ENCODE measurements at places on chromosomes 7 and 10.

- no peak for DNase-seq
Observed at GRCh38 chr10:3057946-3058345, 9.4 kb upstream of the PFKP start.

- DNase-seq, result no peak
Observed at GRCh38 chr7:5550831-5551230, 127.2 kb upstream of the TNRC18 start.

GRCh38 chr7:125256446-125256845 lies 326.8 kb upstream of the POT1 start:
- DNase-seq, result no peak

- no peak for DNase-seq
Observed at GRCh38 chr10:98403812-98404504, 11.0 kb downstream of the PYROXD2 start.

- no peak for DNase-seq
Observed at GRCh38 chr7:121244120-121244870, 84.5 kb upstream of the WNT16 start.

DNA sequence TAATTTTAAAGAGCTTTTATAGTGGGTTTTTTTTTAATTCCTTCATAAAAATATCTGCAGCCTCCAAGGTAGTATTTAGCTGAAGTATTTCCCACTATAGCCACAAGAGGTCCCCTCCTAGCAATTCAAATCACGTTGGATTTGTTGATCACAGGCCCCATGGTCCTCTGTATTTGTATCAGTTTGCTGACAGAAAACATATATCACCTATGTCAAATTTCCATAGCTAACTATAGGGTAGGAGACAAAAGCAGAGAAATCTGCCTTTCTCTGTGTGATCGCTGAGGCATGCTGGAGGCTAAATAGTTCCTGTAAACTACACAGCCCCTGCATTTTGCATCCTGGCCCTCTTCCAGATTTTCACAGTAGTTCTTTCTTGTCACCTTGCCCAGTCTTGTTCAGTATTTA lies 1.7 kb upstream of the CTNNA3 start:
- DNase-seq, result no peak

DNA sequence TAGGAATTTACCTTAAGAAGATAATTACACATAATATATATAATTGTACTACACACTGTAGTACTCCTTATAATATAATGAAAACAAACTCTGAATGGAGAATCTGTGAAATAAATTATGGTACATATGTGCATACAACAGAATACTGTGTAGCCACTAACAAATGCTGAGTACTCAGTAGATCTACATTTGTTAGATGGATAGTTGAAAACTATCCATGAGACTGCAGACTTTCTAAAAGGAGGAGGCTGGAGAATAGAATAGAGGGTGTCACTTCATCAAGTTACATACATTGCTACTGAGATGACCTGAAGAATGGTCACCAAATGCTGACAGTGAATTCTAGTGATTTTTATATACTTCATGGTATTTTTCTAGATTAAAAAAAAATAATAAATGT lies 68.7 kb upstream of the OGDHL start:
- DNase-seq, result no peak

DNA sequence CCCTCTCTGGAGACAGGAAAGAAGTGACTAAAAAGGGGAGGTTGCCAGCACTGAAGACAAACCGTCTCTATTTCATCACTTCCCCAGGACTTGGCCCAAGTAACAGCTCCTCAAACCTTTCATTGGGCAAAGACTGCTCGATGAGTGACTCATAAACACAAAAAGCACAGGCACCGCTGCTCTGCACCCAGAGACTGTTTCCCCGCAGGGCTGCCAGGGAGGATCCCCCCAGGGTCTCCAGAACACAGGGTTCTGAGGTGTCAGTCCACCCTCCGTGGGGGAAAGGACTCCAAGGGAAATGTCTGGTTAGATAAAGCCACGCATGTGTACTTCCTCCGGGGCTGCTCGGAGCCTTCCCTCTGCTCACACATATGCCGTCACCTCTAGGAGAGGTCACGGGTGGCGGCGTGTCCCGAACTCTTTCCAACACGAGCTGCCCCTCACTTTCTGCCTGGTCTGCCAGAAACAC lies 59.9 kb downstream of the INSIG1 start:
- no peak for DNase-seq

DNA sequence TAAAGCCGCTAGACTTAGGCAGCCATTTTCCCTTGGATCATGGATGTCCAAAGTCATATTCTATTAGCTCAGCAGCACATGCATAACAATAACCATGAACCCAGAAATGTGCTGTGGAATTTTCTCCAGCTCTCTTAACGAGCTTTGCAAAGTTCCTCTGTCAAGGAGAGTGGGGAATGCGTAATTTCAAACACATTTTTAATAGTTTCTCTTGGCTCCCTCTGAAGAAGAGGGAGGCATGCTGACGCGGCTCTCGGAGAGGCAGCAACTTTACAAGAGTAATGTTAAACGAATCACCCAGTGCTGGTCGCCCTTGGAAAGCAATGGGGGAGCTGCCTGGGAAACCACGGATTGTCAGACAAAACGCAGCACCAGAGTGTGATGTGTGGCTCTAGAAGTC lies 114.8 kb downstream of the RAB18 start:
- DNase-seq, result no peak

- DNase-seq, result no peak
Observed at GRCh38 chr10:117271427-117271826, 30.5 kb downstream of the SLC18A2 start.

DNA sequence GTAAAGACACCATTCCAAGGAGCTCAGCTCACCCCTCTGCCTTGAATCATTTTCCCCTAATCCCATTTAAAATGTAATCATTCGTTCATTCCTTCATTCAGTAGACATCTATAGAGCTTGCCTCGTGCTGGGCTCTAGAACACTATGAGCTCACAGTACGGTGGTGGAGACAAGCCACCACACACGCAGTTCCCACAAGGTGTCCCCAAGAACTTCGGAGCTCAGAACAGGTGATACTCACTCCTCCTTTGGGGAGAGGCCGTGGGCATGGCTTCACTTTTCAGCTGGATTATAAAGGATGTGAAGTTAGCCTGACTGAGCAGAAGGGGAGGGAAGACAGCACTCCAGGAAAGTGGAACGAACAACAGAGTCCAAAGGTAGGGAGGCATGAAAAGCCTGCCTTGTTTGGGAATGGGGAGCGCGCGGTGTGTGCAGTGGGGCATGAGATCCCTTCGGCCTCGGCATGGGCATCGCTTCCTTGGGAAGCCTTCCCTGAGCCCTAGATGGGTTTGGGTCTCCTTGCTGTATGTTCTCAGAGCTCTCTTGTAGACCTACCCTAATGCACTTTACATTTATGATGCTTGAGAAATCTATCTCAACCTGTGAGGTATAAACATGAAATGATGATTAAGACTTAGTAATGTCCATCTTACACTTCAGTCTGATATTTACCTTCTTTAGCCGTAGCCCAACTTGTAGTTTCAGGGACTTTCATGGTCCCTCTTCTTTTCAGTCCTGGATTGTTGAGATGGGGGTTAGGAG lies 809 bp upstream of the OGA start:
- no peak for DNase-seq

DNA sequence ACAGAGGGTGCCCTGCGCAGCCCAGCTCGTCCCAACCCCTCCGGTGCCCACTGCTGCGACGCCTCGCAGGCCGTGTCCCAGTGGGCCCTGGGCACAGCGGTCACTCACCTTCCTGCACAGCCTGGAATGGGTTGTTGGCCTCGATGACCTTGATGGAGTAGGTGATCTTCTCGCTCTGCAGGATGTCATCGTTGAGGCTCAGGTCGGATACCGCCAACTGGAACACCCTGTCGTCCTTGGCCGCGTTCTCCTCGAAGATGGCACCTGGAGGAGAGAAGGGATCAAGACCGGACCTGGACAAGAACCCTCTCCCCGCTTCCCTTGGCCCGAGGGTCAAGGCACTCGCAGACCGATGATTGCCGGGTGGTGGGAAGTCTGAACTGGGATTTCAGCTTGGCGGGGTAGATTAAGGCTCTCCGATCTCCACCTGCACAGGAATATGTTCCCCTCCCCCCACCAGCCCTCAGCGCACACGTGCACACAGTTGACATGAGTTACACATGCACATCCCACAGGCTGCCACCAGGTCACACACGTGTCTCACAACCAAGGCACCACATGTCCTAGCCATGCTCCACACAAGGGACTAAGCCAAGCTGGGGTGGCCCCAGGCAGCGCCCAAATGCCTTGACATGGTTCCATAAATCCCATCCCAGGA lies 2.6 kb downstream of the GRID1 start:
- no peak for DNase-seq

GRCh38 chr7:131329176-131329570 lies 1.5 kb downstream of the MKLN1 start:
- DNase-seq, result no peak

- DNase-seq, result no peak
Observed at GRCh38 chr10:50397312-50398140, 146.2 kb upstream of the ASAH2 start.

- DNase-seq, result no peak
Observed at GRCh38 chr7:151065516-151065915, 6.1 kb downstream of the SLC4A2 start.

DNA sequence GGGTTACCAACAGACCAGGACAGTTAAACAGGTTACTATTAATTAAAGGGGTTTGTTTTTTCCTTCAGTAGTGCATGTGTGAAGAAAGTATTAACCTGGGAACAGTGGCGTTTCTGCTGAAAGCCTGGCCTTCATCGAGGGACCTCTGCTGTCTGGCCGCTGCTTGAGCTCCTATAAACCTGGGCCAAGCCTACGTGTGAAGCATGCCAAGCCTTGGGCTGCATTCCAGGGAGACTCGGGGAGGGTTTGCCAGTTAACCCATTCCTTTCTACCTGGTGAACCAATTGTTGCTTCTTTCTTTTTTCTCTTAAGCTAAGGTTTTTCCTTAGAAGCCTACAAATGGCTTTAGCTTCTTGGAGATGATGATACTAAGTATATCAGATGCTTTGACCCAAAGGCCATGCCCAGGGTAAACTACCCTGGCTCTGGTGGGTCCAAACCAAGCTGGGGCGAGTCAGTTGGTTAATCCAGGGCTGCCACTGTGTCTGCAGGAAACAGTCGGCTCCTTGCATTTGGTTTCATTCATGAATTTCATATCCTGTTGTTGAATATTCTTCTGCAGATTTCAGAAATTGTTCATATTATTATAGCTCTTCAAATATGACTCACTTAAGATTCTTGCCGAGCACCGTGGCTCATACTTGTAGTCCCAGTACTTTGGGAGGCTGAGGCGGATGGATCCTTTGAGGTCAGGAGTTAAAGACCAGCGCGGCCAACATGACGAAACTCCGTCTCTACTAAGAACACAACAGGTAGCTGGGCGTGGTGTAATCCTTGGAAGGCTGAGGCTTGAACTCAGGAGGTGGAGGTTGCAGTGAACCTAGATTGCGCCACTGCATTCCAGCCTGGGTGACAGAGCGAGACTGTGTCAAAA lies 23.8 kb downstream of the PFKP start:
- DNase-seq, result peak; percentile 58

- no peak for DNase-seq
Observed at GRCh38 chr10:117470733-117471132, 71.8 kb upstream of the EMX2 start.
